Activated CD4-positive, alpha-beta memory T cell treated with anti-CD3 and anti-CD28 coated beads, Interleukin-2, amount 10 ng/mL, durations not matched to agents 7 days and 5 days (primary cell): ENCODE measurements at places on chromosomes 11 and 22. TPM values are rescaled to one million over a fixed set of nuclear protein-coding genes. Genes with fewer than 3 reads are reported as not detected.

CDC42BPG gene
- total RNA-seq, result 0.65 TPM

DNA sequence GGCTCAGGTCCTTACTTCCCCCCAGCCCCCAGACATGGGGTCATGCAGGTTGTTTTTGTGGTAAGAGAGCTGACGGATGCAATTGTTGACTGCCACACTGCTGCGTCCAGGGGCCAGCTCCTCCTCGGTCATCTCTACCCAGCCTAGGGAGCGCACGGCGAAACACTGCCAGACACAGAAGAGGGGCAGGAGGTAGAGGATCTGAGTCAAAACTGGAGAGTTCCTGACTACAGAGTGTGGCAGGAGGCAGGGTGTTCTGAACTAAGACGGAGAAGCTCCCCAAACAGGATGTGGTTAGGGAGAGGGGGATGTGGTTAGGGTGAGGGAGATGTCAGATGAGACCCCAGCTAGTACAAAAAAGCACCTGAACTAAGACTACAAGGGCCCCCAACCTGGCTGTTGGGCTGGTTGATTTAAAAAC lies 12.3 kb downstream of the SMPD1 start:
- H3K4me3 ChIP-seq, result peak overlapping the region; percentile 67
- H3K4me1 ChIP-seq, result peaks cover 64% of the 10 kb centered on the region
- H3K27me3 ChIP-seq, result no peaks in the 10 kb centered on the region
- peaks cover 36% of the 10 kb centered on the region for H3K36me3 ChIP-seq

DNA sequence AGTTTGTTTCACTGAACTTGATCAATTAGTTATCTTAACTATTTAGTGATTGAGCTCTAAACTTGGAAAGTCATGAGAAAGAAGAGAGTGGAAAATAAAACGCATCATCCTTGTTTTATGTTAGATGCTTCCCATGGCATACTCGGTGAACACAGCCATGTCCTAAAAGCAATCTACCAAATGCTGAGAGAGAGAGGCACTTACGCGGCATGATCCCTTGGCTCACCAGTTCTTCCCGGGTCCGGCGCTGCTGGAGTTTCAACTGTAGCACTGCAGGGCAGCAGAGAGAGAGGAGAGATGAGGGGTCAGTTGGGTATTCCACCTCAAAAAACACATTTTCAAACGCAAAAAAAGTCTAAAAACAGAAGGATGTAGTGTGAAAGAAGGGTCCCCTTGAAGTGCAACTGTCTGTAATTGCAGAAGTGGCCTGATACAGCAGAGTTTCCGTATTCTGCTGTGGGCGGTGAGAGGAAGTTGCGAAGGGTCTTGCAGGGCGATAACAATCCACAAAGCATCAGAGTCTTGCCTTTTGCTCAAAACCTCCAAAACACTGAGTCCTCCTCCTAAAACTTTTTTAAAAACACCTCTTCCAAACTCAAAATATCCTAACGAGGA lies 92.7 kb downstream of the SGSM3 start:
- H3K4me3 ChIP-seq, result peak overlapping the region; percentile 97
- H3K36me3 ChIP-seq, result peaks cover 38% of the 10 kb centered on the region
- peak overlapping the region; percentile 96 for H3K27ac ChIP-seq
- peaks cover 47% of the 10 kb centered on the region for H3K4me1 ChIP-seq
- H3K27me3 ChIP-seq, result no peaks in the 10 kb centered on the region

GRCh38 chr22:23517804-23518375 lies 62.2 kb downstream of the IGLL1 start:
- H3K27ac ChIP-seq, result no peak overlapping the region
- H3K4me1 ChIP-seq, result peaks cover 3% of the 10 kb centered on the region
- no peak for DNase-seq
- no peak overlapping the region for H3K4me3 ChIP-seq
